ENCODE measurements at places on chromosomes 1 and 21.

GRCh38 chr1:155086856-155087535 is 8.4 kb downstream of the EFNA3 start:
- no peak for DNase-seq

- no peak for DNase-seq
These were observed 433.9 kb upstream of the DAB1 start for GRCh38 chr1:57857809-57858208.

DNA sequence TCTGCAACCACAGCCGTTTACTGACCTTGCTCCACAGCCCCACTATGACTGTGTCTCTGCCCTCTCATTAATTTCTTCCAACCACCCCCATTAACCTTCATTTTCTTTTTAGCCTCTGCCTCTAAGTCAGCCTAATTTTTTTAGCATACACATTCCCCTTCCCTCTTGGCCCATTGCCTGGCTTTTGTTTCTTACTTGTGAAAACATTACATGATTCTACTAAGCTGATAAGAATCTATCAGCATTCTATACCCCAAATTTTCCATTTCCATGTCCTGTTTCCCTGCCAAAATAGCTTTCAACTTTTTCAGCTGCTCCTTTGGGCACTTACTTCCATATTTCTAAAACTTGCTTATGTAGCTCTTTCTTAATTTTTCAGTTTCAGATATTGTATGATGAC is 79.8 kb downstream of the PCP4 start:
- no peak for DNase-seq

DNA sequence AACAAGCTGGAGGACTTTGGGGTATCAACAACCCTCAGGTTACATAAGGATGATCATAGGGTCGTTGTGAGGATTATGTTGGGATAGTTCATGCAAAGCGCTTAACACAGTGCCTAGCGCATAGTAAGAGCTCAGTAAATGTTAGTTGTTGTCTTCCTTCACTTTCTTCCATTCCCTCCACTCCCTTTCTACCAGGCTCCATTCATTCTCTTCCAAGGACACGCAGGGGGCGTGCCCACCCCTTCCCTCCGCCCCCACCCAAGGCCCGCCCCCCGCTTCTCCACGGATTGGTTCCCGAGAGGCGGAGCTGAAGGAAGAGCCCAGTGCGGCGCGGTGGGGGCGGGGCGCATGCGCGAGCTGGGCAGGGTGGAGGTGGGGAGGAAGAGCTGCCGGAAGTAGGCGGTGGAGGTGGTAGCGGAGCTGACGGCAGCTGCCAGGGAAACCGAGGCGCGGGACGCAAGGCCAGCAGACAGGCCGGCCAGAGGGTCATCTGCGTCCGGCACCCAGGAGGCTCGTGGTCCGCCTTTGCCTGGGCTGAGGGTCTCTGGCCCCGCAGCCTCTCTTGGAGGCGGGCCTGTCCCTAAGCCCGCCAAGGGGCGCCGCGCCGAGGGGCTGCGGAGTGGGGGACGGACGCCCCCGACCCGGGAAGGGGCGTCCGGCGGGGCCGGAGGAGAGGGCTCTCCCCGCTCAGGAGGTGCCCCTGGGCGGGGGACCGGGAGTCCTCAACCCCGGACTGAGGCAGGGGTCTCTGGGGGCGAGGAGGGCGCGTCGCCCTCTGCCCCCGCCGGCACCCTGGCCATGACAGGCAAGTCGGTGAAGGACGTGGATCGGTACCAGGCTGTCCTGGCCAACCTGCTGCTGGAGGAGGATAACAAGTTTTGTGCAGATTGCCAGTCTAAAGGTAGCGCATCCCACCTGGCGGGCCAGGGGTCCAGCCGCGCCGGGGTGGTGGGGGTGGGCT is at the start of gene SMAP2:
Gene SMAP2, plus strand, starts transcription at position 405 of the 961 bp plus-strand sequence. Its CDS starts 394 bp downstream, at position 799.
- peak; percentile 96 for DNase-seq

DNA sequence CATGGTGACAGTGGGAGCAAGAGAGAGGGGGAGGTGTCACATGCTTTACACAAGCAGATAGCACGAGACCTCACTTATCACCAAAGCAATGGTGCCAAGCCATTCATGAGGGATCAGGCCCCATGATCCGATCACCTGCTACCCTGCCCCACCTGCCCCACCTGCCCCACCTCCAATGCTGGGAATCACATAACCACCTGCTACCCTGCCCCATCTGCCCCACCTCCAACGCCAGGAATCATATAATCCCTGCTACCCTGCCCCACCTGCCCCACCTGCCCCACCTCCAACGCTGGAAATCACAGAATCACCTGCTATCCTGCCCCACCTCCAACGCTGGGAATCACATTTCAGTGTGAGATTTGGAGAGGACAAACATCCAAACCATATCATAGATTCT is 10.6 kb upstream of the AIRE start:
- DNase-seq: no peak
